ENCODE measurements at places on chromosomes 16 and 17. TPM values are rescaled to one million over a fixed set of nuclear protein-coding genes. Genes with fewer than 3 reads are reported as not detected.

BFAR gene
- 30.4 TPM for total RNA-seq

KCNAB3 gene
- total RNA-seq: 0.15 TPM

HOXB5 gene
- not detected for total RNA-seq

FASN gene
- total RNA-seq: 38.4 TPM

SOX8 gene
- total RNA-seq: not detected

PDIA2 gene
- 0.23 TPM for total RNA-seq

B3GNT9 gene
- 26.5 TPM for total RNA-seq

CHST4 gene
- total RNA-seq: not detected

All from smooth muscle cell of the coronary artery (primary cell).